CD4-positive, CD25-positive, alpha-beta regulatory T cell (primary cell): ENCODE measurements at places on chromosomes 12 and 14.

GRCh38 chr12:116731801-116732200 lies 6.1 kb downstream of the SPRING1 start:
- DNase-seq: no peak

GRCh38 chr14:56417173-56417572 lies 162.4 kb upstream of the TMEM260 start:
- no peak for DNase-seq

DNA sequence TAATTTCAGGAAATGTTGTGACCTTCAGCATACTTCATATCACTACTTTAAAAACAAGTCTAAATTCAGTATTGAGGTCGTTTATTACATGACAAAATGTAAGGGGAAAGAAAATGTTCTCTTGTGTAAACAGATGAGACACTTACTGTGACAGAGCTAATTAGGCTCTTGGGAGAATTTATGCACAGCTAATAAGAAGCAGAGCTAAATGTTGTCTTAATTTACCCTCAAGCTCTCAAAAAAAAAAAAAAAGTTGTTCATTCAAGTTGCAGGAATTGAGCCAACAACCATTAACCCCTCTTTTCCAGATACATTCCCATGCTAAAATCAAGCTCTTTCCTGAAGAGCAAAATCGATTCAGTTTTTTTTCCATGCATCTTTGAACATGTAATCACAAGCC lies 1419.4 kb downstream of the FSCB start:
- no peak for DNase-seq

GRCh38 chr14:64645220-64645892 lies 58.9 kb upstream of the PLEKHG3 start:
- no peak for DNase-seq

- DNase-seq: no peak
These were observed 1021.9 kb downstream of the LRFN5 start for GRCh38 chr14:42628602-42629001.

DNA sequence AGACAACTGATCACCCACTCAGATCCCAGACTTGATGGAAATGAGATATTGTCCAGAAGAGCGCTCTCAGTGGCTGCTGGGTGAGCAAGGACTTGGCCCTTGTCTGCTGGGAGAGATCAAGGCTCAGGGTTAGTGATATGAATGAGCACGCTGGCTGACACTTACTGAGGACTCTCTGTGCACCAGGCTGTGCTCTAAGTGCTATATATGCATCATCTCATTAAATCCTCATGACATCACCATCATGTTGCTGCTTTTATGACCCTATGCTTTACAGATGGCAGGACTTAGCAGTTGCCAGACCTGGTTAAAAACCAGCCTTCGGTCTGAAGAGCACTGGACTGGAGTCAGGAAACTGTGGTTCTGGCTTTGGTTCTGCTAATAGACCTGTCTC lies 260.9 kb downstream of the VRK1 start:
- DNase-seq: no peak

DNA sequence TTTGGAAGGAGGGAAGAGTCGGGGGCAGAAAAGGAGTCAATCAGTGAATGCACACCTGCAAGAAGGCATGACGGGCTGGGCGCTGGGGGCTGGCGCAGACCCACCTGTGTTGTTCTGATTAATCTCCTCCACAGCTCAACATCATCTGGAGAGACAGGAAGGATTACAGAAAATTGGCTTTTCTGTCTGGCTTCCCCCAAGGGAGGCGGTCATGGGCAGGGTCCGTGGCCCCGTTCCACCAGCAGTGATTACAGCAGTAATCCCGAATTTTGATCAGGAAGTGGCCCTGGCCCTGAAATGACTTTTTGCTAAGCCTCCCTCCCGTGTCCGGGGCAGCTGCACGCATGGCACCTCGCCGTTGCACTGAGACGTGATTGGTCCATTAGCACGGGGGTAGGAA lies 24.4 kb upstream of the GALNT9 start:
- no peak for DNase-seq

DNA sequence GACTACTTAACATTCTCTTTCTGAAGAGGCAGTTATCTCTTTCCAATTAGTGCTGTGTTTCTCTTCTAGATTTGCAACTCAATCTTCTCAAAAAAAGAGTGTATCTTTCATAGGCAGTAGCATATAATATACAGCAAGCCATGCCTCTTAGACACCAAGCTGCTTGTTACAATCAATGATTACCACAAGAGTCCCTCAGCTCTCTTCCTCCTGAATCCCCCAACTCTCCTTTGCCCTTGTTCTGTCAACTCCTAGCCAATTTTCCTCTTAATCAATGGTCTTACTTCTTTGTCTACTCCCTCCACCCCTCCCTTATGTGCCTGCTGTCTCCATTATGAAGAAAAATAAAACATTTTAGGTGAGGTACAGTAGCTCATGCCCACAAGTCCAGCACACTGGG lies 2.6 kb downstream of the TMTC1 start:
- no peak for DNase-seq

DNA sequence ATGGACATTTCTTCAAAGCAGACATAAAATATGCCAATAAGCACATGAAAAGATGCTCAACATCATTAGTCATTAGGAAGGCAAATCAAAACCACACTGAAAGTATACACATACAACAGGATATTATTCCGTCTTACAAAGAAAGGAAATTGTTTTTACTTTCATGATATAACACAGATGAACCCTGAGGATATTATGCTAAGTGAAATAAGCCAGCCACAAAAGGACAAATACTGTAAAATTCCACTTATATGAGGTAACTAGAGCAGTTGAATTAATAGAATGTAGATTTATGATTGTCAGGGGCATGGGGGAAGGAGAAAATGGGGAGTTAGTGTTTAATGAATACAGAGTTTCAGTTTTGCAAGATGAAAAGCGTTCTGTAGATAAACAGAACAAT lies 4.2 kb downstream of the ACYP1 start:
- DNase-seq: no peak

DNA sequence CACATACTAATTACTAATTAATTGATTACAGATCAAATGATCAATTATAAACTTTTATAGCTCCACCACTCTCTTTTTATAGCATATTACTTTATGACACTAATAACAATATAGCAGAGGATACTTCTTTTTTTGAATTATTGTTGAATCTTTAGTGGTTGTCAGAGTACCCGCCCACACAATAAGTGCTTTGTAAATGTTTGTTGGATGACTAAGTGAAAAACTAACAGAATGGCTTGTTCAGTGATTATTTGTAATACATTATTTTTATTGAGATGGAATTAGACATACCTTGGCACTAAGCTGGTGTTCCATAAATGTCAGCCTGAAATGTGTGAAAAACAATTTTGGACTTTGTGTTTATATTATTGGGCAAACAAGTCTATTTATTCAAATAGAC lies 670.5 kb upstream of the ATXN7L3B start:
- no peak for DNase-seq

DNA sequence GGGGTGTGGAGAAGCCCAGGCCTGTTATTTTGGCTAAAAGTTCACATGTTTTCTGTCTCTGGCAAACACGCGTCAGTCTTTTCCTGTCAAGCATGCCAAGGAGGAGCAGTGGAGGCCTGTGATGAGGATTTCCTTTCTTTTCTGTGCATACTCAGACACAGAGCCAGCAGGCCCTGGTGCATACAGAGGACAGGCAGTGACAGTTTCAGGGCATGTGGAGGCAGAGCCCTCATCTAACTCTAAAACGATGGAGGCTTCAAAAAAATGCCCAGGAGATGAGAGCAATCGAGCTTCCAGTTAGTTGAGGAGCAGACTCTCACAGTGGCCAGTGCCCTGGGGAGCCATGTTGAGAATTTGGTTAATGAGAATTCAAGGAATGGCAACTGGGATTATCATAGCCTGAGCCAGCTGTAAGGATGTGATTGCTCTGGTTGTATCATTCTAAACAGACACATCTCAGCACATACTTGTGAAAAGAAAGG lies 66.5 kb downstream of the TRAFD1 start:
- no peak for DNase-seq

GRCh38 chr12:13097491-13098011 lies 5.9 kb downstream of the GSG1 start:
- no peak for DNase-seq

GRCh38 chr12:8449355-8449859 lies 6.4 kb upstream of the CLEC6A start:
- no peak for DNase-seq

DNA sequence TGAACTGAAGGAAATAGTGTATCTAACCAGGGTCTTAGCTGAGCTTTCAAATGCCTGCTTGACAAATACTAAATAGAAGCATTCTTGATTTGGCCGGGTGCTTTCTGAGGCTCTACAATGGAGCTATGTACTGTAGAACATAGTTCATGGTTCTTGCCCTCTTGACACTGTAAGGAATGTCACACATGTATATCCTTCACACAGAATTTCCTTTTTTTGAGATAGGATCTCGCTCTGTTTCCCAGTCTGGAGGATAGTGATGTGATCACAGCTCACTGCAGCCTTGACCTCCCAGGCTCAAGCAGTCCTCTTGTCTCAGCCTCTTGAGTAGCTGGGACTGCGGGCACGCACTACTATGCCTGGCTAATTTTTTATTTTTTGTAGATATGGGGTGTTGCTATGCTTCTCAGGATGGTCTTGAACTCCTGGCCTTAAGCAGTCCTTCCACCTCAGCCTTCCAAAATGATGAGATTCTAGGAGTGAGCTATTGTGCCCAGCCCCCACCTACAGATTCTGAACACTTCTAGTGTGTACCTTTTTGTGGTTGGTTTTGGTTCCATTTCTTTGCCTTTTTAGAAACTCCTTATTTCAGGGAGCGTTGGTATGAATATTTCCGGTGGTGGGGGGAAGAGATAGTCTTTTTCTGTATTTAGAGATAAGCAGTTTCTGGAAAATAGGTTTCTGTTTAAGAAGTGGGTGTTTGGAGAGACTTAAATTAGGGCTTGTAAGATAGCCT lies 4.2 kb downstream of the MLXIP start:
- no peak for DNase-seq

DNA sequence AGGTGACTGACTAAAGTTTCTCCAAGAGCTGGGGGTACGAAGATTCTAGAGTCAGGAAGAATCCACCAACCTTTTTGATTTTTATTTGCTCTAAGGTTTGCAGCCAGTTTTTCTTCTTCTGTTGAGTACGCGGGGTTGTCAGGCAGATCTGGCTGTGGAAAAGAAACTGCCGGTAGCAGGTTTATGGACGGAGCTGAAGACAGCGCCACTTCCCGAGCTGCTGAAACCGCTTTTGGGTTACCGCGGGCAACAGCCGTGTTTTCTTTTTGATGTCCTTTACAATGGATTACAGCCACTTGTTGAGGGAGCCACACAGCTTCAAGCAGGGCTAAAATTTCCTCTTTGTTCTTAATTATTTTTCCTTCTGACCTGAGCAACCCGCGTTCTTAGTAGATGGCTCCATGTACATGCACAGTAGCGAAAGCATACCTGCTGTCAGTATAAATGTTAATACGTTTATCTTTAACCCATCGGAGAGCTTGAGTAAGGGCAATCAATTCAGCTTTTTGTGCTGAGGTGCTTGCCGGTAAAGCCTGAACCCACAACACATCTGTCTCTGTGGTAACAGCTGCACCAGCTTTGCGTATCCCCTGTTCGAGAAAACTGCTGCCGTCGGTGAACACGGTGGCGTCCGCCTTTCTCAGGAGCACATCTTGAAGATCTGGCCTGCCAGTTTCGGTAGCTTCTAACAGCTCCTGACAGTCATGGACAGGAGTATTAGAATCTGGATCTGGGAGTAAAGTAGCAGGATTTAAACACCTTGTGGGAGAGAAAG lies 674.3 kb downstream of the TMEM121 start:
- no peak for DNase-seq

DNA sequence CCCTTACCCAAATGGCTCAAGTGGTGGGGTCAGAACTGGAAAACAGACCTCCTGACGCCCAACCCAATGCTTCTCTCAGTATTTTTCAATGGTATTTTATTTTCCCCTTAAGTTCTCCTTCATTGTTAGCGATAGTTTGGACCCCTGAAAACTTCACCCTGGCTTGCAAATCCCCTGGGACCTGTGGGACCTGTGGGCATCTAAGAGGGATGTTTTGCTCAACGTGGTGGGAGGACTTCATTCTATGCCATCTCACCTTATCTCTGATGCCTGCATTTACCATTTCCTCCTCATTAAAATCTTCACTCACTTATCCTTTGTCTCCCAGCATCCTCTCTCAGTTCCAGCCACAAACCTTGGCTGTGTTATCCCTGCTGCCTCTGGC lies 59.4 kb upstream of the GZMB start:
- peak; percentile 5 for DNase-seq

DNA sequence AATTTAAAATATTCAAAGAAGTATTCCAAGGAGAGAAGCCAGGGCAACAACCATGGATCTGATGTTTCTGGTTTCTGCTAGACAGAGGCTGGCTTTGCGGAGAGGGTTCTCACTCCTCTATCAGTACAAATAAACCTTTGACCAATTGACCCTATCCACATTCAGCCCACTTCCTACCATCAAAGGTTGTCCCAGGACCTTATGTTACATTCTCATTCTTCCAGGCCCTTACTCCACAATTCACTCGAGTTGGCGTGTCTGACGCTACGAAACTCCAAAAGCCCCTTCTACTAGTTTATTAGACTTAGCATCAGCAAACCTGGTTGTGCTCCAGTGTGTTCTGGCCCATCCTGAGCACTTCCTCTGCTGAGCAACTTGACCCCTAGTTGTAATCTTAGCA lies 24.8 kb upstream of the RNASE12 start:
- DNase-seq: no peak

GRCh38 chr14:99899578-99900178 lies 106.5 kb downstream of the EML1 start:
- no peak for DNase-seq

- no peak for DNase-seq
These were observed 89.8 kb downstream of the SLC15A5 start for GRCh38 chr12:16187660-16188059.

GRCh38 chr12:131375261-131375971 lies 335.5 kb upstream of the SFSWAP start:
- DNase-seq: no peak
